GM12878 (cell line): ENCODE measurements at places on chromosomes 1 and 21. TPM values are rescaled to one million over a fixed set of nuclear protein-coding genes. Genes with fewer than 3 reads are reported as not detected.

SPATA21 gene
- 0.05 TPM in 2 replicates for total RNA-seq

- no peak for DNase-seq
Measured at GRCh38 chr1:59137968-59138367, 158.9 kb upstream of the FGGY start.

DNA sequence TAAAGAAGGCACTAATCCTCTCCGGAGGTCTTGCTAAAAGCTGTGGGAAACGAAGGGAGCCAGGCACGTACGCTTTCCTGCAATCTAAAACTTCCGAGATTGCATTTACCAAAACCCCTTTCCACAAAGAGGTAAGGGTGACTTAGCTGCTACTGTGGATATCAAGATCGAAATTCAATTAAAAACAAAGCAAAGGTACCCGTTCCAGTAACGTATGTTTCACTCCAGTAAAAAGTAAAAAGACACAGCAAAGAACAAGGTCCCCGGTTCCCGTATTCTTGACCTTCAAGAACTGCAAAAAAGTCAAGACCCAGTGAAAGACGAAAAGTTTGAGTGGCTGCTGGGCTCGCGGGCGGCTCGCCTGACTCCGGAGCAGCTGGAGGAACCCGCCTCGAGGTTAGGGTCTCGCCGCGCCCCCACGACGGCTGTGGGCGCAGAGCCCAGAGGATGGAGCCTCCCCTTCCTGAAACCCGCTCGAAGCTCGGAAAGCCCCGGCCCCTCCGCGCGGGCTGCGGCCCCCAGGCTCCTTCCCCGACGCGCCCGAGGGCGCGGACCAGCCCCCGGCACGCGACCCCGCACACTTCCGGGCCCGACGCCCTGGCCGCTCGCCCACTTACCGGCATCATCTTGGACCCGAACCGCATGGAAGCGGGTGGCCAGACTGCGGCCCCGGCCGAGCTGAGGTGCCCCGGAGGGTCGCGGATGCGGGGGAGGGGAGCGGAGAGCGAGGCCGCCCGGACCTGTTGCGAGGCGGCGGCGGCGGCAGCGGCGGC is 524 bp downstream of the TP53BP2 start:
- no peak for DNase-seq

KRTAP7-1 gene
- total RNA-seq, result not detected in 2 replicates

GRCh38 chr1:92458146-92458545 is 28.6 kb downstream of the GFI1 start:
- no peak for DNase-seq

GRCh38 chr1:99590578-99591209 is 55.2 kb upstream of the PALMD start:
- DNase-seq, result no peak

DNA sequence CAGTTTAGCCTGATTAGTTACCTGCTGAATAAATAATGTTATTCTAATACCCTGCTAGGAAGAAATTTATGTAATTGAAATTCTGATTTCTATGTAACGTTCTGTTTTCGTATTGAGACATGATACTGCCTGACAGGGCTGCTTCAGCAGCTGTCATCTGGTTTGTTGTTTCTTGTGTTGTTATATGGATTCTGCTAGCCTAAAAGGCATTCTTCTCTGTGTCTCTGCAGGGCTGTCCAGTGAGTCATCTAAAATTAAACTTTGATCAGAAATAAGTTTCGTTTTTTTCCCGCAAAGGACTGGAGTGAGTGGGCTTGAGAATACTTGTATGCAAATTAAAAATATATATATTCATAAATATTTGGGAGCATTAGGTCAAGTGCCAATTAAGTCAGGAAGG is 93.0 kb downstream of the DYRK1A start:
- no peak for DNase-seq

DNA sequence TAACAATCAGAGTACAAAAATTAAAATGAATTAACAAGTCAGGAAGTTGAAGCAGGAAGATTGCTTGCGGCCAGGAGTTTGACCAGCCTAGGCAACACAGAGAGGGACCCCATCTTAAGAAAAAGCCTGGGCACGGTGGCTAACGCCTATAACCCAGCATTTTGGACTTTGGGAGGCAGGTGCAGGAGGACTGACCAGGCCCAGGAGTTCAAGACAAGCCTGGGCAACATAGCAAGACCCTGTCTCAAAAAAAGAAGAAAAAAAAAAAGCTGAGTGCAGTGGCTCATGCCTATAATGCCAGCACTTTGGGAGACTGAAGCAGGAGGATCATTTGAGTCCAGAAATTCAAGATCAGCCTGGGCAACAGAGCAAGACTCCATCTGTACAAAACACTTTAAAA is 38.5 kb downstream of the TESK2 start:
- no peak for DNase-seq

FMO1 gene
- not detected in 2 replicates for total RNA-seq

ESPN gene
- total RNA-seq, result 0.59 and 0.90 TPM in 2 replicates

ANGPTL7 gene
- not detected in 2 replicates for total RNA-seq

PADI1 gene
- not detected in 2 replicates for total RNA-seq

DNA sequence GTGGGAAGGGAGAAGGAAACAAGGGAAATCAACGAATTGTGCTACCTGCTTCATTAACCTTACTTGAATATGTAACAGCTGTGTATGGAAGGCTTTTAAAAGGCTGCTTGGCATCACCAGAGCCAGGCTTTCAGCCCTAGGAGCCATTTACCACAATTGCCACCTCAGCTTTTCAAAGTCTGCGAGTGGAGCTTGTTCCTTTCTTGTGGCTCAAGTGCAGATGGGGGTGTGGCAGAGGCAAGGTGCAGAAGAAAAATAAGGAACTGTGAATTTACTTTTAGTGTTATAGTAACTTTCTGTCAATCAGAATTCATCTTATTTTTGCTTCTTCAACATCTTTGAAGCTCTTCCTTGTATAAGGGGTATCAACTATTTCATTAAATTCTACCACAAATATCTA is 17.6 kb downstream of the CLCA2 start:
- no peak for DNase-seq

PLA2G2D gene
- total RNA-seq, result 0.13 and 0.27 TPM in 2 replicates

GRCh38 chr1:160666079-160666442 is 19.2 kb upstream of the SLAMF1 start:
- DNase-seq, result no peak

- no peak for DNase-seq
Measured at GRCh38 chr1:26854906-26855305, 8.0 kb upstream of the SFN start.

- no peak for DNase-seq
Measured at GRCh38 chr1:241582921-241583321, 50.7 kb downstream of the KMO start.

DNA sequence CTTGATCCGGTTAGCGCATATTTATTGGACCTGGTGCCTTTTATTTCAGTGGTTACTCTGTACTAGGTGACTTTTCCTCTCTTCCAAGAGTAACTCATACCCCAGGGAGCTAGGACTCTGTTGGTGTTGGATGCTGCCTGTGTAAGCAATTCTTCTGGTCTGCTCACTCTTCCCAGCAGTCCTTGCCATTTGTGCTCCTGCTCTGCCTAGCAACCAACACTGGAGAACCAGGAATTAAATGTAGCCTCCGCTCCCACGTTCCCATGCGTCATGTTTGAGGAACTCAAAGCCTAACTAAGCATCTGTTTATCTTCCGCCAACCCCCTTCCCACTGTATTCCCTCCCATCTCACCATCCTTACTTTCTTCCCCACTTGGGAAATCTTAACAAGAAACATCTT is 65.7 kb upstream of the RAVER2 start:
- no peak for DNase-seq

USH2A gene
- not detected in 2 replicates for total RNA-seq

SPRR1A gene
- not detected in 2 replicates for total RNA-seq

DNA sequence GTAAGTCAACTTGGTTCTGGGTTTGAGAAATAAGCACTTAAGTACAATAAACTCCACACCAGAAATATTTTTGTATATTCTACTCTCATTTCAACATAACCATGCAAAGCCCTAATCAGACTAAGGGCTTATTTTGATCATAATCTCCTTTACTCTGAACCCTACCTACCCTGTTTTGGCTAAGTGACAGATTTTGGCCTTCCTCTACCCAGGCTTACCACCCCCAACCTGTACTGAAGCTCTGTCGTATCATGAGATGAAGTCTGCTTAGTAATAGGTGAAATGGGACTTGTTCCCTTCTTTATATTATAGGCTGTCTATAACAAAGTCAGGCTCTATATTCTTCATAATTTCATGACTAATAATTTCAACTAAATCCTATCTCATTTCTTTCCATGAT is 135.5 kb downstream of the RERE start:
- DNase-seq, result no peak

EMC1 gene
- 37.0 and 40.7 TPM in 2 replicates for total RNA-seq

DNA sequence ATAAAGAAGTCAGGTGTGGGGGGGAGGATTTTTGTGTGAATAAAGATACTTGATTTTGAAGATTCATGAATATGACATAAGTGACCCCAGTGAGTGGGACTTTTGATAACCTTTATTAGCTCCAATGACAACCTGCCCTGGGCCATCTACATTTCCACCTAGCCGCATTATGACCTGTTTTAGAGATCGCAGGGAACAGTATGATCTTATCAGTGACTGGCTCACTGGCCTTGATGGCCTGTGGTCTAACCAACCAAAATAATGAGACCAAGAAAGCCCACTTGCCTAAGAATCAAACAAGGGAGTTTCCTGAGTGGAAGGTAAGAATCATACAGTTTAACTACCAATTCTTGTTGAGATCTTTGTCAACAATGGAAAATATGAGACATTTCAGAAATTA is 1.8 kb downstream of the ELAPOR1 start:
- DNase-seq, result no peak

DNA sequence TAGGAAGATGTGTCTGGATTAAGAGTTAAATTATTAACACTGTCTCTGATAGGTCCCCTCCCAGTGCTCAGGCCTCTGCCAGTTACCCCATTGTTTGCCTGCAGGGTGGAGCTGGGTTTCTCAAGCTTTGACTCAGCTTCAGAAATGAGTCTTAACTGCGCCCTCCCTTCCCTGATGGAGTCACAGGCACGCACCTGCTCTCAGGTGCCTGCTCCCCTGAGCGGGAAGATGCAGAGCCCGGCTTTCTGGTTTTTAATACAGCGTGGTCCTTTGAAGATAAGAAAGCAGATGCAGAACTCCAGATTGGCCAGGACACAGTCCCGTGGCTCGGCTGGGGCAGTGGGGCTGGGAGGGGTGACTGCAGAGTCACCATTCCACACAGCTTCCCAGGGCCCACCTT is 3.2 kb upstream of the SPRR4 start:
- DNase-seq, result no peak
